ENCODE measurements at places on chromosomes 11 and 22.

GRCh38 chr11:2801711-2802388 lies 83.7 kb downstream of the CDKN1C start:
- no peak for DNase-seq

- DNase-seq = peak; percentile 3
These were observed 377.2 kb upstream of the DDI1 start for GRCh38 chr11:103659206-103659618.

- peak; percentile 92 for DNase-seq
These were observed 16.1 kb downstream of the CPT1A start for GRCh38 chr11:68825571-68825970.

- no peak for DNase-seq
These were observed 53.9 kb downstream of the USP47 start for GRCh38 chr11:11895672-11896071.

- no peak for DNase-seq
These were observed 33.8 kb downstream of the HIRA start for GRCh38 chr22:19397734-19398104.

- DNase-seq = no peak
These were observed 51.3 kb upstream of the LARGE1 start for GRCh38 chr22:33971561-33971961.

GRCh38 chr11:98068251-98068650 lies 952.5 kb upstream of the CNTN5 start:
- DNase-seq = no peak

- DNase-seq = no peak
These were observed 7.1 kb downstream of the SIGIRR start for GRCh38 chr11:407651-408123.

DNA sequence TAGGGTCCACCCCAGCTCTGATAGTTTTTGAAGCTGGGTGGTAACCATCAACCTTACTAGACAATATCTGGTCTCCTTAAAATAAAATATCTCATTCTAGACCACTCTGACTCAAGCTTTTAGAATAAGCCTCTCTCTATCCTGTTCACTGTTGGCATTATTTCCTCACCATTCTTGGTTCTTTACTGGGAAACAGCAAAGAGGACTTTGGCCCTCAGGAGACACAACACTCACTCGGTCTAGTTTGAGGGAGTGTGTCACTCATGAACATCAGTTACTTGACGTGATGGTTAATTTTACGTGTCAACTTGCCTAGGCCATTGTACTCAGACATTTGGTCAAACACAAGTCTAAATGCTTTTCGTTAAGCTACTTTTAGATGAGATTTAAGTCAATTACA lies 110.6 kb downstream of the FAM76B start:
- no peak for DNase-seq

GRCh38 chr11:61659413-61660196 lies 20.6 kb upstream of the DAGLA start:
- DNase-seq = no peak

- DNase-seq = no peak
These were observed 14.2 kb downstream of the SUN2 start for GRCh38 chr22:38741576-38741975.

- DNase-seq = no peak
These were observed 258.7 kb upstream of the CCDC90B start for GRCh38 chr11:83544846-83545245.

- no peak for DNase-seq
These were observed 18.4 kb downstream of the LINC01488 start for GRCh38 chr11:69499918-69500284.

GRCh38 chr11:130403271-130403804 lies 25.1 kb downstream of the ADAMTS8 start:
- no peak for DNase-seq

GRCh38 chr22:50529897-50530579 lies at the start of gene TYMP:
Gene TYMP, minus strand, starts transcription at chr22:50530012. Its CDS starts 303 bp downstream, at chr22:50529709.
- no peak for DNase-seq

DNA sequence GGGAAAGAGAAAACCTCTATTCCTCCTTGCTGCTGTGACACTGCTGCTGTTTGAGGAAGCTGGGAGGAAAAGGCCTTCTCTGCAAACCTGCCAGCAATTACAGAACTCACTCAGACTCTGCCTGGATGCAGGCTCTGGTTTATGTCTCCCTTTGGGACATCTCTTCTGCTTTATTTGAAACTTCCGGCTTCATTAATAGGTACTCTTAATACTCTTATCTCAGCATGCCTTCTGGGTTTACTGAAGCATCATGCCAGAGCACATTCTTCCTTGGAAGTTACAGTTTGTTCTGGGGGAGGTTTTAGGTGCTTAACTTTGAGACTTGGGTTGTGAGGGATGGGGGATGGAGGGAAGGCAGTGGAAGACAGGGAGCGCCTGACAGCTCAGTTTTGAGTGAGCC lies 79.9 kb downstream of the NAV2 start:
- DNase-seq = no peak

DNA sequence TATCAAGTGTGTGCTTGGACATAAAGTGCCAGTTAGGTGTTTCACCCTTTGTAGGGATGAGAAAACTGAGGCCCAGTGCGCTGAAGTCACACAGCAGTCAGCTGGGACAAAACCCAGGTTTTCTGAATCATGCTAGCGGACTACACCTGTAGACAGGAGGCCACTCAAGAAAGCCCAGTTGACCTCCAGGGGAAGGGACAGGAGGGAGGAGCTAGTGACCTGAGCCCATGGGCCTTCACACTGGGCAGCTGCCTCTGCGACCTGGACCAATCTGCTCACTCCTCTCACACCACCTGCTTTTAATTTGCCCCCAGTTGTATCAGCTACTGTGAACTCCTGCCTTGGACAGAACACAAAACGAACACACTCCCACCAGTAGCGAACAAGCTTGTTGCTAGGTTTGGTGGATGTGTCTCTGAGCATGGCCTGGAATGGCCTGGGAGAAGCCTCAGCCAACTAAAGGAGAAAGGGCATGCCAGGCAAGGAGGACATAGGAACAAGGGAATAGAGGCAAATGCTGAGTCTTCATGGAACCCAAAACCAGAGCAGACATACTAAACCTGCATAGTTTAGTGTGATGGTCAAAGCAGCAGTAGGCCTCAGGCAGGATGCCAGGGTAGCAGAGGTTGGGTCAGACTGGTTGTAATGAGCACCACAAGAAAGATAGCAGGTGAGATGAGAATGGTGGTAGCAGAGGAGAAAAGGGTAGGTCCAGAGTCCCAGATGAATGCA lies 7.2 kb downstream of the LMO1 start:
- no peak for DNase-seq

DNA sequence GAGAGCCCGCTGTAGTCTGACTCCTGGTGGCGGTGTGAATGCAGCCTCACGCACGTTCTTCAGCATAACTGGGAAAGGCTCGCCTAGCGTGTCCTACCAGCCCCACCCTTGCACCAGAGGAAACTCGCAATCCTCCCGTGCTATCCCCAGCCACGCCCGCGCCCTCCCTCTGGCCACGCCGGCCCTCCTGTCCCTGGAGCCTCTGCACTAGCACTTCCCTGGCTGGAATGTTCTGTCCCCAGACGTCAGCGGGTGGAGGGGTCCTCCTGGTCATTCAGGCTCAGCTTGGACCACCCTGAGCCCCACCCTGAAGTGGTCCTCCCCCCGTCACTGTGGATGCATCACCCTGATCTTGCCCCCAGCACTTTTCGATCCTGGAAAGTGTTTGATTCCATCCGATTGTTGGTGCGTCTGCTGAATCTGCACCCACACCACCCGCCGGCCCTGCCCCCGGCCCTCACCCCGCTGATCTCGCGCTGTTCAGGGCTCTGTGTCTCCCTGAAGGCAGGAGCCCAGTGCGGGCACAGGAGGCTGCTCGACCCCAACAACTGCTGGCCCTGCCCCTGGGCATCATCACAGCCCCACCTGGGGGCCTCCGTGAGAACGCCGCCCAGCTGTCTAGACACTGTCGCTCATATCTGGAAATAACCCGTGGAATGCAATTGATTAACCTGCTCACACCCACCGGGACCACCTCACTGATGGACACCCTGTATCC lies 437.0 kb downstream of the TBC1D22A start:
- DNase-seq = no peak

DNA sequence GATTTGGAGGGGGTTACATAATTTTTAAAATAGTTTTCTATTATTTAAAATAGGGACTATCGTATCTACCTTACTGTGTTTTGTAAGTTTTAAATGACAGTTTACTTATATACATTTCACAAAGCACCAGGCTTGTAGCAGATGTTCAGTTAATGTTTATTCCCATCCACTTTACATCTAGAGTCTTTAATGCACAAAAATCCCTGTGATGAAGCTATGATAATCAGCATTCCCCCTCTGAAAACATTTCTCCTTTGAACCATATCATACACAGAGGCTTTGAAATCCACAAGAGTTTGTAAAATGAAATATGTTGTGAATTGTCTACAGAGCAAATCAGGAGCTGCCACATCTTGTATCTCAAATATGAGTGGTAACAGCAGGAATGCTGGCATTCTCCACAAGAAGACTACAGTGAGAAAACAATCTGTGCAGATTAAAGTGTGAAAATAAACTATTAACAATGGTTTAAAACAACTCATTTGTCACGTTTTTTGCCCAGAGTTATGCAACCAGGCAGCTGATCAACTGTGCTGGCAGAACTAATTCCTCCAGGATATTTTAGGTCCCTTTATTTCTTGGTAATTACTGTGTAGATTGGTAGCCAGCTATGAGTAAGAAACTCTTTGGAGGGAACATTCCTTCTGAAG lies 699.1 kb upstream of the ARHGAP42 start:
- DNase-seq = no peak

- DNase-seq = no peak
These were observed 45.4 kb downstream of the WNT11 start for GRCh38 chr11:76160856-76161255.

- no peak for DNase-seq
These were observed 650.0 kb downstream of the BRD1 start for GRCh38 chr22:49177666-49178065.

- DNase-seq = no peak
These were observed 7.9 kb downstream of the SFI1 start for GRCh38 chr22:31504282-31504681.

- DNase-seq = peak; percentile 38
These were observed 41.7 kb upstream of the AQP11 start for GRCh38 chr11:77547863-77548551.

- DNase-seq = no peak
These were observed 16.3 kb upstream of the OR56B1 start for GRCh38 chr11:5719703-5720495.

DNA sequence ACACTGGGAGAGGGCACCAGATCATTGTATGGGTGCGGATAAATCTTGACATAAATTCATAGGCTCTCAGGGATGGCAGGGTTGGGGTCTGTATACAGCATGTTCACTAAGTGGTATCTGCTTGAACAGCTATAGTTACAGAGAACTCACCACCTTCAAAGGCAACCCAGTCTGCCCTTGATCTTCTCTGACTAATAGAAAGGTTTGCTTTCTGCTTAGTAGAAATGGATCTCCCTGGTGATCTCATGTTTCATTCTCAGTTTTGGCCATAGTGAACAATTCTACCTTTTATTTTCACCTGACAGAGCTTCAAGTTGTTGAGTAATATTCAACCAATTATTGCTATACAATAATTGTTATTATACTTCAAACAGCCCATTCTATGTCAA lies 32.4 kb downstream of the CNTF start:
- DNase-seq = no peak

DNA sequence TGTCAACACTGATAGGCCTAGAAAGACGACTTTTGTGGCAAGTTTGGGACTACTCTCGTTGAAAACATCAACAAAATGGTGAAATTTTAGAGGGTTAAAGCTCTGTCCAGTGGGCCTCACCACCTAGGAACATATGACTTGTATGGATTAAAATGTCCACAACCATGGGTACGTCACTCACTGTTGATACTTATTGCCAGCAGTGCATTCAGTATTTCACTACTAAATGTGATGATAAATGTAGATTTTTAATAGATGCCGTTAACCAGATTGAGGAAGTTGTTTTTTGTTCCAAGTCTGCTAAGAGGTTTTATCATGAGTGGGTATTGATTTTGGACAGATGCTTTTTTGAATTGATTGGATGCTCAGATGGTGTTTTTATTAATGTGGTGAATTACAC lies 33.7 kb downstream of the POLD3 start:
- DNase-seq = no peak

GRCh38 chr11:47980907-47981621 lies 705 bp downstream of the PTPRJ start:
- peak; percentile 56 for DNase-seq

GRCh38 chr22:25084405-25085107 lies 115.1 kb upstream of the CRYBB3 start:
- DNase-seq = no peak

GRCh38 chr11:107780775-107781174 lies 68.9 kb upstream of the SLN start:
- no peak for DNase-seq

- DNase-seq = peak; percentile 32
These were observed 643 bp downstream of the TIGD3 start for GRCh38 chr11:65355013-65355775.

GRCh38 chr11:77267962-77268361 lies 33.5 kb downstream of the GDPD4 start:
- no peak for DNase-seq

- DNase-seq = no peak
These were observed 693 bp downstream of the NFAM1 start for GRCh38 chr22:42431401-42432019.

DNA sequence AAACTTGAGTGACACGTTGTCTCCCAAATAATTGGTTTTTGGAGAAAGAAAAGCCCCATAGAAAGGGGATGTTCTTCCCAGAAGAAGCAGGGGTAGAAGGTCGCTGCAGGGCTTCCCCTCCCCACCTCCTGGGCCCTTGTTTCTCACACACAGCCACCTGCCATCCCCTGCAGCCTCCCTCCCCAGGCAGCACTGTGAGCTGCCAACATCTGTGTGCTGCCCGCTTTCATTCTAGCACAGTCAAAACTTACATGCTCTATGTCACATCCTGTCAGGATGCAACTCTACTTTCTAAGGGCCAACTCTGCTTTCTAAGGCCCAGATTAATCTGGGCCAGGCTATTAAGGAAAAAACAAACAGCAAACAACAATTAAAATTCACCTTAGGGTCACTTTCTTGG lies 309.4 kb upstream of the ZC3H12C start:
- no peak for DNase-seq

DNA sequence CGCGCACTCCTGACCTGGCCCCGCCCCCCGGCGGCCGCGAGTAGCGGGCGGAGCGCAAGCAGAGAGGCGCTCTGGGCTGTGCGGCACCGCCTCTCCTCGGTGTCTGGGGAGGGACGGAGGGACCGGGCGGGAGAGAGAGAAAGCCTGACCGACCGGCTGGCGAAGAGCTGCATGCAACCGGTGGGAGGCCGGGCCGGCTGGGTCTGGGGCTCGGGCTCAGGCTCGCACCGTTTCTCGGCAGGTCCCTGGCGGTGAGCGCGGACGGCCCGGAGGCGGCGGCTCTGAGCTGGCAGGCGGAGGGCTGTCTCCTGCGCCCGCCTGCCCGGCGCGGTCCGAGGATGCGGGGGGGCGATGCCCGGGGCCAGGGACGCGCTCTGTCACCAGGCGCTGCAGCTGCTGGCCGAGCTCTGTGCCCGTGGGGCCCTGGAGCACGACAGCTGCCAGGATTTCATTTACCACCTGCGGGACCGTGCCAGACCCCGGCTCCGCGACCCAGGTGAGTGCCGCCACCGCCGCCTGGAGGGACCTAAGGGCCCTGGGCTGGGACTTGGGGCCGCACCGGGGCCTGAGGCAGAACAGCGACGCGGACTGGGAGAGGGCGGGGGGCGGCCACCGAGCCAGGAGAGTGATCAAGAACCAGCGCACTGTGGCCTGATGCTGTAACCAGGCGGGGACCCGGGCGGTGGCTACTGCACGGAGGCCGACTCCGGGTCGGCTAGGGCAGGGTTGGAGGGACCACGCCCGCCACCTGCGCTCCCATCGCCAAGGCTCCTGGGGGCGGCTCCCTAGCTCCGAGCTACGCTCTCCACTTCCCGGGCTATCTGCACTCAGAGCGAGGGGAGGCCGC lies at the start of gene SYT9:
Gene SYT9 (plus strand): TSS at position 69 of the 847 bp plus-strand sequence. CDS start 283 bp downstream, at position 352.
- DNase-seq = no peak
